Fibroblast of villous mesenchyme (primary cell): ENCODE measurements at places on chromosomes 2 and 18.

DNA sequence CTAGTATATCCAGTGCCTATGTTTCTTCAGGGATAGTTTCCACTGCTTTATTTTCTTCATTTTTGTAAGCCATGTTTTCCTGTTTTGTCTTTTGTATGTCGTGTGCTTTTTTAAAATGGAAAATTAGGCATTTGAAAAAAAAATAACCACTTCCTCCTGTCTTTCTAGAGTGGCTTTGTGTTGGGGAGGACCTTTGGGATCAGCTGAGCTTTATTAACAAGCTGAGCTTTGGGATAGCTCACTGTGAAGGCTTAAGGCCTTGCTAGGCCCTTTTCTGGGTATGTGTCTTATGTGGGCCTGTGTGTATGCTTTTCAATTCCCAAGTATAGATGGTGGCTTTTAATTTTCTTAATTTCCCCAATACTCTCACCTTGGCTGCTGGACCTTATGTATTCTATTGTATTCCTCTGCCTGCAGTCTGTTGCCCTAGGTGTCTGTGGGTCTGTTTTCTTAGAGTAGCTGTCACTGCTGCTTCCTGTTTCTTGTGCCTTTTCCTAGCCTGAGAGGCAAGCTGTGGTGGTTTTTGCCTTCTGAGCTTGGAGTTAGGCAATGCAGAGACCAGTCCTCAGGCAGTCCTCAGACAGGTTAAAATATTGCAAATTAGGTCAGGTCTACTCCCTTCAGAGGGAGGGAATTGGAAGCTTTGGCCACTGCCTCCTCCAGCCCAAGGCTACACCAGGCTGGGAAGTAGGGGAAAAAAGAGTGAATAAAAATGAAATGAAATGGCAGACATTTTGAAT lies 134.7 kb downstream of the LDLRAD4 start:
- no peak for DNase-seq

GRCh38 chr18:70840649-70841048 lies 551.8 kb downstream of the SOCS6 start:
- DNase-seq = no peak

- DNase-seq = no peak
These were observed 50.4 kb downstream of the LDLRAD4 start for GRCh38 chr18:13269013-13269280.

GRCh38 chr2:203469546-203469945 lies 65.6 kb downstream of the RAPH1 start:
- no peak for DNase-seq

DNA sequence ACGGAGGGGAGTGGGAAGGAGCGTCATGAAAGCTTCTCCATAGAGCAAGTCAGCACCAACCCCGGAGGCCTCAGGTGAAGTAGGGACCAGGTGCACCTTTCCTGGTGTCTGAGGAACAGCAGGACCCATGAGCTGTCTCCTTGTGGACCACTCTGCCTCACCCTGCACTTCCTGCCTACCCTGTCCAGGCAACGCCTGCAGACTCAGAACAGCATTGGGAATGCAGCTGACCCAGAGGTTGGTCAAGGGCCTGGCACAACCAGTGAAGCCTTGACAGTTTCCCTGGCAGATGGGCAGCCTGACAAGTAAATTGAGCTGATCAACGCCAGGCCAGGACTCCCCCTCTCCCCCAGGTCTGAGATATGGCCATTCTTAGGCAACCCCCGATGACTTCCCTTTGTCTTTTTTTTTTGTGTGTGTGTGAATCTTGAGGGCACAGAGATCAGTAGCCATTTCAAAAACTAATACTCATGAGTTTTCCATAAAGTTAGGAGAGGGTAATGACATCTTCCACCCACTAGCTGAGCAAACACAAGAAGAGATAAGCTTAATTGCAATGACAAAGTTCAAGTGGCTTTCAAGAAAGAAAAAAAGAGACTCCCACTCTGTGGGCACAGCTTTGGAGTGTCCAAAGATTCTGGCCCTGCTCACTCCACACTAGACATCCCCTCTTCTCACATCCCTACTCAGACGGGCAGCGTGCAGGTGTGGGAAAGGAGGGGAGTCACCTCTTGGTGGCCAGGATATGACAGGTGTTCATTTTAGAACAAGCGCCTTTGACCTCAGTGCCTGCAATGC lies 3.5 kb upstream of the FABP1 start:
- no peak for DNase-seq

DNA sequence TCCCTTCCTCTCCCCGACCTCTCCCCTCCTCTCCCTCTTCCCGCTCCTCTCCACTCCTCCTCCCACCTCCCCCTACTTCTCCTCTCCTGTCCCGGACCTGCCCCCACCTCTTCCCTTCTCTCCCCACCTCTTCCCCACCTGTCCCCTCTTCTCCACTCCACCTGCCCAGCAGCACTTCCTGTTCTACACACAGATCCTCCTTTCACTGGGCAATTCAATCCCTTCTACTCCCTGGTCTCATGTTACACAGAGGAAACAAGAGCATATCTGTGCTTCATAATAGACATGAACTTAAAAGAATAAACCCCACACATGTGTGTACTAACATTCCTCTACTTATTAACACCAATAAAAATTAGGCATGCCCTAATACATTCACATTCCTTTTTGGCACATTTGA lies 34.8 kb downstream of the TIMM21 start:
- DNase-seq = no peak

- DNase-seq = peak; percentile 75
These were observed 2.9 kb downstream of the MXD1 start for GRCh38 chr2:69917852-69918251.

GRCh38 chr2:65371074-65371434 lies 61.3 kb downstream of the SPRED2 start:
- DNase-seq = no peak

- DNase-seq = no peak
These were observed 169.8 kb upstream of the ID2 start for GRCh38 chr2:8511868-8512612.

DNA sequence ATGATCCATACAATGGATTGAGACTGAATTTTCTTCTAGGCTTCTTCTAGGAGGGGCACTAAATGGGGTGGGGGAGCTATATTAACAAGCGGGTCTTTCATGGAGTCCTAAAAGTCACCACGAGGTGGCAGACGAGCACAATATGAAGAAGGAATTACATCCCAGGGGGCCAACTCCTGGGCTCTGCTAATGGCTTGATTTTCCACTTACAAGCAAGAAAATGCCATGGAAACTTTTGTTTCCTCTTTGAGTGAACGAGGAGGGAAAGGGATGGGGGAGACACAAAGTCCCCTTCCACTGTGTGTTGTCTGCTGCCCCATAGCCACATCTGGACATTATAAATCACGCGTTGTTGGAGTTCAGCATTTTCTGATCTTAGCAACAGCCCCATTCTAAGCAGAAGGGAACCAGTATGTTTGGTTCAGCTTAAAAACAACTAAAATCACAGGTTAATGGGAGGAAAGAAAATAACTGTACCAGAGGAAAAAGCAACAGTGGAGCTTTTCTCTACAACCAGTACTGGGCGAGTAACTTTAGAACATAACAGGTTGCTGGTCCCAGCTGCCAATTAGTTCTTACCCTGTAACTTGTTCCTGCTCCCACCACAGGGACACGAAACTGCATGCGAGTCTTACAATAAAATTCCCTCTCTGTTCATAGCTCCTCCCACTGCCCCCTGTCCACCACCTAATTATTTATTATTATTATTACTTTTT lies 285.0 kb upstream of the PARD3B start:
- peak; percentile 79 for DNase-seq

DNA sequence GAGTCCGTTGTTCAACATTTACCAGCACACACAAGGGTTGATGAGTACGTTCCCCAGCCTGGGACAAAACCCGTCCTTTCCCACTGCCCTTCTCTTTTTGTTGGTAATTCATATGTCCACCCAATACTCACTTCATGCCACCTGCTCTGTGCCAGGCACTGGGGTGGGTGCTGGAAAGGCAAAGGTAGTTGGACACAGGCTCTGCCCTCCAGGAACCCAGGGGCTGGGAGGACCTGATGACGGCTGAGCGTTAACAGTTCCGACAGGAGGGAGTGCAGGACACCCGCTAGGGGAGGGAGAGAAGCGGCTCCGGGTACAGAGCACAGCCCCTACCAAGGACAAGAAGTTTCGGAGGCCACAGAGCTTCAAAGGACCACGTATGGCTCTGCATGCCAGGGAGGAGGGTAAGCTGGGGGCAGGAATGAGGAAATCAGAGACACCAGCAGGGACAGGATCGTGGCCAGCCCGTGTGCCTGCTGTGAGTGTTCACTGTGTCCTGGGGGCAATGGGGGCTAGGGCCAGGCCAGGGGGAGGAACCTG lies 134.1 kb upstream of the GPC1 start:
- DNase-seq = no peak

DNA sequence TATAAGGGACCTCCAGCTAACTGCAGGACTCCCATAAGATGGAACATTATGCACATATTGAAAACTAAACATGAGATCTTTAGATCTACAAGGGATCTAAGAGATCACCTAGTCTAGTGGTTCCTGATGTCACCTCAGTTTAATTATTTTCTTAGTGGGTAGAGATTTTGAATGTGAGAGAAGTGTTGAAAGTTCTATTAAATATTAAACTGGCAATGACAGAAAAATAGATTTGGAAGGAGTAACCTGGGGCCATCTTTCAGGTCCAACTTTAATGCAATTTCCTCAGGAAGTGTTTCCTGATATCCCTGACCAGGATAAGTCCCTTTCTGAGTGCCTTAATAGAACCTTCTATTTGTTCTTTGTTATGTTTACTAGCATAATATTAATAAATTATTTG lies 29.1 kb upstream of the CPS1 start:
- DNase-seq = no peak

DNA sequence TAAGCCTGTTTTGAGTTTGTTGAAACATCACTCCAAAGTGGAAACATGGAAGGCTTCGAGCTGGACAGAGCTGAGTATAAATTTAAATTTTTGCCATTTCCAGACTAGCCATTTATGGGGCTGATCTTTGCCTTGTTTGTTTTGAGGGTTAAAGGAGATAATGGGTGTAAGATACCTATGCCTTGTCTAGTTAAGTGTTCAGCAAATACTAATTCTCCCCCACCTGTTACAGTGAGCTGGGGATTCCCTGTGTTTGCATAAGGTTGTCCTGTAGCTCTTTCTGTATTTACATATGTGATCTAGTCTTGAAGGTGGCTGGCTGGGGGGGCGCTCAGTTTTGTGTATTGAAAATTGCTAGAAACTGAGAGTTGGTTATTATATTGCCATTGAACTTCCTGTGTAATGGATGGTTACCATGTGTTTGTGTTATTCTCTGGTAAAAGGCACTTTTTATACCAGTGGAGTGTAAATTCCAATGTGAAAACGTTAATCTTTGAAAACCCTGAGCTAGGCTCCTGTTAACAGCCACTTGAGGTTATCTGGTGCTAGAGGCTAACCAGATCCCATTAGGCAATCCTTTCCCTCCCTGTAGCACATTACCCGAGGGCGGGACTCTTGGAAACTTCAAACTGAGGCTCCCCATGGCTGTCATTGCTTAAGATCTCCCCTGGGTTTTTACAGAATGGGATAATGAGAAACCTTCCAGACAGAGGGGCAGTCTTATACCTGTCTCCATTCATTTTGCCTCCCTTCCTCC lies 26.7 kb downstream of the TANC1 start:
- DNase-seq = peak; percentile 96

GRCh38 chr2:38806733-38807059 lies 28.7 kb downstream of the GEMIN6 start:
- no peak for DNase-seq

DNA sequence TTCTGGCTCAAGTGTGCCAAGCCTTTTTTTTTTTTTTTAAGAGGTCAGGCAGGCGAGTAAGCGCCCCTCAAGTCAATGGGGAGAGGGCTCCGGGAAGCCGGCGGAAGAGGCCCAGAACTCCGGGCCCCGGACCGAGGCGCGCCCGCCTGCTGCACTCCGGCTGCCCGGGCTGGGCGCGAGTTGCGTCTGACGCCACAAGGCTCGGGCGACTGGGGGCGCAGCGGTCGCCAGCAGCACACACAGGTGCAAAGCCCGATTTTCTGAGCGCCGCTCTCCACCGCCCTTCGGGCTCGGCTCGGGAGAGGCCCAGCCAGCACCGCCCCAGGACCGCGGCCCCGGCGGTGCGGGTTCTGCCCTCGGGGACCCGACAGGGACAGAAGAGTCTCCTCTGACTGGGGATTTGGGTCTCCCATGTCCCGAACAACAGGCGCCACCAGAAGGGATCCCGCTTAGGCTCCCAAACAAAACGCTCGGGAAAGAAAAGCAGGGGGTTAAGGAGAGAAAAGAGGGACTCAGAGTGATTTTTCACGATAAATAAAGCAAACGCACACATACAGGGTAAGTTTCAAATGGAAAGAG lies 787 bp downstream of the ERBB4 start:
- no peak for DNase-seq

DNA sequence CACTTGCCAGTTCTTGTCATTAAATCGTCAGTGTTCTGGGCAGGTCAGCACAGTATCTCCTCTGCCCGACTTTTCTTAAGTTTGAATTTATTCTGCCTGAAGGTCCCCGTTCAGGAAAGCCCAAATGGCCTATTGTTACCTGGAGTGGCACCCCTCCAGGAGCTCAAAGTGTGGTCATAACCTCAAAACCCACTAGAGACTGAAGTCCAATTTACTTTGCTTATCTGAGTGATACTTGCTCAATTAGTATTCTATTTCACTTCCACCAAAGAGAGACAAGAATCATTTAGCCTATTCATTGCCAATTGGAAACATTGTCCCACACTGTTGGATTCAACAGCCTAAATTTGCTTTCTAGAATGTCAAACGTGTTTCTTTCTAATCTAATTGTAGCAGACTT lies 375.3 kb downstream of the LNPK start:
- no peak for DNase-seq

- DNase-seq = no peak
These were observed 290.5 kb upstream of the REV1 start for GRCh38 chr2:99780276-99780675.

- DNase-seq = no peak
These were observed 68.6 kb downstream of the BARD1 start for GRCh38 chr2:214740867-214741395.

DNA sequence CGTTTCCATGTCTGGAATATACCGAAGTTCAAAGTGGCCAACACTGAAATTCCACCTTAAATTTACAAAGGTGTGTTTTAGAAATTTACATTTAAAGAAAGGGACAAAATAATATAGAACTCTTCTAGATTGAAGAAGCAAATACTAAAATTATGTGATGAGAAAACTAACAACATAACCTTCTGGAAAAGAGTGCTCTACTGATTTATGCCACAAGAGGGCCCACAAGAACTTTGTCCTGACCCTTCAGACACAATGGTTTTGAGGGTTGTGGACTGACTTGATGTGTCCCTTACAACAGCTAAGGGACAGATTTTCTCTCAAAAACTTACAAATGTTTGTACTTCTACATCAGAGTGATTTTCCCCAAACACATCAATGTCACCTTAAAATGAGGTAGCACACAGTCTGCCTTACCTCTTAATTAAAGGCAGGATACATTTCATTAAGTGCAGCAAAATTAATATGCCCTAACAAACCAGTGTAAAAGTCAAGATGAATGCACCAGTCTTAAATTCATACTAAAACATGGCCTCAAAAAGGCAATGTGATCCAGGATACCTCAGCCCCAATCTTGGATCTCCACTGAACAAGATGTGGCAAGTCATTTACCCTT lies 36.2 kb downstream of the EIF2AK3 start:
- peak; percentile 74 for DNase-seq

GRCh38 chr2:7841751-7842150 lies 840.1 kb upstream of the ID2 start:
- DNase-seq = no peak

GRCh38 chr2:97739893-97740245 lies 26.5 kb downstream of the ZAP70 start:
- DNase-seq = no peak

GRCh38 chr18:44899832-44900231 lies 219.1 kb downstream of the SETBP1 start:
- no peak for DNase-seq
